ENCODE measurements at places on chromosomes 7 and 10.
A peak's percentile ranks its signal among the peaks of the same experiment; 100 is the strongest.

- no peak for DNase-seq
These were observed 302.4 kb downstream of the GRID1 start for GRCh38 chr10:86064219-86064618.

DNA sequence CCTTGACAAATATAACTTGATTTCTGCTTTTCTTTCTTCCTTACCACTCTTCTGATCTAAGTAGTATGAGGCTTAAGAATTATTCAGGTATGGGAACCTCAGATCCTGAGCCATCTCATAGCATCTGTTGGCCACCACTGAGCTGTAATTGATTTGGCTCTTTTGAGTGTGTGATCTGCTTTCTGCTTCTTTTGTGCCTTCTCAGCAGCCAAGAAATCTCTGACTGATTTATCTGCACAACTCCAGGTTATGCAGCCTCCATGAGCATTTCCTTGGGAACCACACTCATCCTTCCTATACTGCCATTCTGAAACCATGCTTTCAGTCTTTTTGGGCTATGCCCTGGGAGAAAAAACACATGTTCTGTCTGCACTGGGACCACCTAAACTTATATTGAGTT, 178.0 kb upstream of the FAM3C start:
- no peak for DNase-seq

- DNase-seq: no peak
These were observed 1.8 kb downstream of the CYP2E1 start for GRCh38 chr10:133528845-133529575.

DNA sequence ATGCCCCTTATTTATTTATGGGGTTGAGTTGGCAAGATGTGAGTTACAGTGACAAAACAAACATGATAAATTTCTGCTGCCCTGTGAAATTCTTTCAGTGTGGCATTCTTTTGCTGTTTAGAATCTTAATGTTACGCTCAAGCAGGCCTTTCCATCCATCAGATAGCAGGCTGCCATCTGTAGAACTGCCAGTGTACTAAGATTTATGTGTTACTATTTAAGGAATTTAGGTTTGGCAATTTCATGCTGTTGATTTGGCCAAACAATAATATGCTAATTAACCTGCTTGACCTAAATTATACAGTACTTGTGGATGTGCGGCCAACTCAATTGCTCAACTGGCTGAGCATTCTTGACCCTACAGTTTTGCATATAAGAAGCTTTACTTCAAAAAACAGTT, 477.7 kb upstream of the TPK1 start:
- DNase-seq: no peak

DNA sequence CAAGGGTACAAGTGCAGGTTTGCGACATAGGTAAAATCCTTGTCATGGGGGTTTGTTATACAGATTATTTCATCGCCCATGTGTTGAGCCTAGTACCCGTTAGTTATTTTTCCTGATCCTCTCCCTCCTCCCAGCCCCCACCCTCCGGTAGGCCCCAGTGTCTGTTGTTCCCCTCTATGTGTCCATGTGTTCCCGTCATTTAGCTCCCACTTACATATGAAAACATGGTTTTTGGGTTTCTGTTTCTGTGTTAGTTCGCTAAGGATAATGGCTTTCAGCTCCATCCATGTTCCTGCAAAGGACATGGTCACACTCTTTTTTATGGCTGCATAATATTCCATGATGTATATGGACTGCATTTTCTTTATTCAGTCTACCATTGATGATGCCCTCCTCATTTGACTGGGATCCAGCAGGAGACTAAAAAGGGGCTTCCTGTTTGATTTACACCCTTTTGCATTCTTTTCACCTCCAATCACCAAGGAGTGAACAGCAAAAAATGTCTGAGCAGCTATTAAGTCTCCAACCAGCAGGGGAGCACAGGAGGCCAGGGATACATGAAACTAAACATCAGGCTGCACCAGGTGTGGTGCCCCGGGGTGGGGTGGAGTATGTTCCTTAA, 188.2 kb downstream of the SKIDA1 start:
- DNase-seq: no peak

DNA sequence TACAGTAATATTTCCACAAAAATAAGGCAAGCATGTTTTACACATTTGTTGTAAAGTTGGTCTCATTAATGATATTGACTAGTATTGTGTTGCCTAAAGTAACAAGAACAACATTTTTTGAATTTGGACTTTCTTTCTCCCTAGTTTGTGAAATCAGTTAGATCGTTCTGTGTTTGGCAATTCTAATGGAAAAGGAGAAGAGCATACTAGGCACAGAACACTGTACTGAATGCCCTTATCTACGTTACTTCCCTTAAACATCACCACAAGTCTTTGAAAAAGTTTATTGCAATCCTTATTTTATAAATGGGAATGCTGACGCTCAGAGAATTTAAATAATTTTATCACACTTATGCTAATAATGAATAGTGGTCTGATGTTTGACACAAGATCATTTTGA, 372.2 kb downstream of the EXOC4 start:
- DNase-seq: no peak

DNA sequence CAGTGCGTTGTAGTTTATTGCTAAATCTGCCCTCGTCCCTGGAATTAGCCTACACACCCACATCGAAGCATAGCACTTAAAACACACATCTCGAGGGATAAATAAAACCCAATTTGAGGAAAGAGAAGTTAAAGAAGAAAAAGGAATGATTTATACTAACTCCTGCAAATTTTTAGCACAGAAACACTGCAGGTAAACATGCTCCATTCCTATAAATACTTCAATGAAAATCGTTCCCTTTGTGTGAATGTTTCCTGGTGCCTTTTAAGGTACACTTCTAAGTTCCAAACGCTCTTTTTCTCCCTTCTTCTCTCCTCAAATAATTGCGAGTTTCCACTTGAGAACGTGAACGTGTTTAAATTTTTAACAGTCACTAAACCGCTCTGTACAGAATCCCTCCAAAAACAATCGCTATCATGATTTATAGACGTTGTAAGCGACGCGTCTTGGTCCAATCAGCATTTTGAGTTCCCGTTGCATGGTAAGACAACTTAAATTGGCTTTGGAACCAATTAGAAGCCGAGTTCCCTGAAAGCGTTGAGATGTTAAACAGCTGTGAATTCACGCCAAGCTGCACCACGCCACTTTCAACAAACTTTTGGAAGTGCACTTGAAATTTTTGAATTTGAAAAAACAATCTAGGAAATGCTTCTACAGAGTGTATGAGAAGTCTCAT, 12.5 kb upstream of the EBLN1 start:
- peak; percentile 18 for DNase-seq

GRCh38 chr10:119619215-119619614, 22.5 kb upstream of the TIAL1 start:
- DNase-seq: no peak

DNA sequence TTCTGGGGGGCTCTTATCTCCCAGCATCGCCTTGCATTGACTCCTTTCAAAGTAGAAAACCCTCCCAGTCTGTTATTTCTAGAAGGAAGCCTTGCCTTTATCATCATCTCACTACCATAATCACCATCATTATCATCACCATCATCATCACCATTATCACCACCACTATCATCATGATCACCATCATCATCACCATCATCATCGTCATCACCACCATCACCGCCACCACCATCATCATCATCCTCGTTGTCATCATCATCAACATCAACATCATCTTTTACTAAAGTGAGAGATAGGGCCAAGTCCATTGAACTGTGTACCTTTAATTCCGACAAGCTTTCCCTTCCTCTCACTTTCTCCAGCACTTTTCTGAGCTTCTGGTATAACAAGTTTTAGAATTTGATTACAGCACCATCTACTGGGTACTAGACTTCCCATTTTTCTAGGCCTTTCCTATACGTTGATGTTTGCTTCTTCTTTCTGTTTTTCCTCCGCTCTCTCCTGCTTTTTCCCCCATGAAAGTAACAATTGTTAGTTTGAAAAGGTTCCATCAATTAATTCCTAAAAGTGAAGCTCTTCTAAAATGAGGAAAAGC, 226.4 kb downstream of the BUB3 start:
- DNase-seq: no peak

DNA sequence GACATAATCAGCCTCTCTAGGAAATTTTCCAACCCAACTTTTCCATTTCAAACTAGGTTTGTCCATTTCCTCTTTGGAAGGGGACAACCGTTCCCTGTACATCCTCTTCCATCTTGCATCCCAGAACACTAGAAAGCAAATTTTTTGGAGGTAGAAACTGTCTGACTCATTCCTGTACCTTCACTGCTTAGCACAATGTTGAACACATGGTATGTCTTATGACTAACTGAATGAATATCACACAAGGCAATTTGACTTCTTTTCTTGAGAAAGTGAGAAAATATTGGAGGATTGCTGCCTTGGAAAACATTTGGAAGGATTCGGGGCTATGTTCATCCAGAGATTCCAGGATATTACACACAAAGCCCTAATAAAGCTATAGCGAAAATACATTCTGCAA, 289.1 kb downstream of the FGFR2 start:
- no peak for DNase-seq

- DNase-seq: no peak
These were observed 314.9 kb upstream of the AOAH start for GRCh38 chr7:37039131-37039749.

- DNase-seq: no peak
These were observed 44.9 kb downstream of the MYPN start for GRCh38 chr10:68154211-68154497.

DNA sequence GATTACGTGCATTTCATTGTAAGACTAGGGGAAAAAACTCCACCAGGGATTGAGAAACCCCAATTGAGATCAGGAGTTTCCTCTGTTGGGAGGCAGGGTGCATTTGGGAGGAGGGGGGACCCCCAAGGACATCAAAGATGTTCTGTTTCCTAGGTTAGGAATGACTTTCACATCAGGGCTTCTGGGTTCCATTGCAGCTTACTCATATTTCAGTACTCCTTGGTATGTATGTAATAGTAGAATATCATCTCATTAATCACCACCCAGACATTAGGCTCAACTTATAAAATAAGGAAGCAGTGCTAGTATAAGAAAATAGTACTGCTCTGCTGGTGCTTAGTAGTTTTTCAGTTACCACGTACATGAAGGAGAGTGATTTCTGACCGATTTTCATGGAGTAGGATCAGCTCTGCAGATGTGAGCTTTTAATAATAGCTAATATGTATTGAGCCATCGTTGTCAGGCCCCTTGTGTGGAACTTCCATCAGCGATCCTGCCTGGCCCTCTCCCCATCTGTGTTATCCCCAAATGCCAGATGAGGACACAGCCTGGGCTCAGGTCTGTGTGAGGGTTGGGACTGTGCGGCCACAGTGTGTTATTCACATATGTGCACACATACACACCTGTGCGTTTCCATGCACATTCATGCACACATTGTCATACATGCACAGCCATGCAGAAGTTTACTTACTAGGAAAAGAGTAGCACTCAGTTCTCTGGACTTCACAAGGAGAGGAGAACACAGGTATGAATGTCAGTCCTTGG, 23.5 kb downstream of the UPP1 start:
- no peak for DNase-seq

DNA sequence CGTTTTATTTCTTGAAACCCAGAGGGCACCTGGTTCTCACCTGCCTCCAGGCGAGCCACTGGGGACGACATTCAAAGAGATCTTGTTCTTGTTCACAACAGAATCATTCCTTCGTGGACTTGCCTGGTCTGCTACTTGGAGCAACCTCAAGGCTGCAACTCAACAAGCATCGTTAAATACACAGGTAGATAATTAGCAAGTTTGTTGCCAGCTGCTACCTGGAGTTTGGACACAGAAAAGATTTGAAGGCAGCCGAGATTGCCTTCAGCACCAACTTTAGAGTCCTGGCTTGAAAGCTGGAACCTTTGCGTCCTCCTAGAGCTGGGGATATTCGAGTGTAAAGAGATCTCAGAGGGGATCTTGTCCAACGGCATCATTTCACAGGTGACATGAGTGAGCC, 89.6 kb upstream of the C7orf33 start:
- no peak for DNase-seq

GRCh38 chr7:149622444-149623210, 125.0 kb upstream of the ZNF746 start:
- no peak for DNase-seq

GRCh38 chr7:38360776-38361175, 87.3 kb upstream of the TARP start:
- no peak for DNase-seq

GRCh38 chr10:71996592-71997371, 32.6 kb downstream of the CHST3 start:
- DNase-seq: no peak

DNA sequence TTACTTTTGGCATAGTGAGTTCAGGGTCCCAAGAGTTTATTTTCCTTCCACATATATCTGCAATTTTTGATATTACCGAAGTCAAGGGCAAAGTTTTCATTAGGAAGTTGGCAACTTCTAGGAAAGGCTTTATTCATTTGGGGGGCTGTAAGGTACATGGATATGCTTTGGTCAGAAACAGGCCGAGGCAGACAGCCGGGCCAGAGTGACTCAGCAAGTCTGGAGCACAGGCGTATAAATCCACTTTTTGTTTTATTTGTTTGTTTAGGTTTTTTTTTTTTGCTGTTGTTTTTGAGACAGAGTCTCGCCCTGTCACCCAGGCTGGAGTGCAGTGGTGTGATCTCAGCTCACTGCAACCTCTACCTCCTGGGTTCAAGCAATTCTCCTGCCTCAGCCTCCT, 3.7 kb downstream of the ZNF680 start:
- no peak for DNase-seq

GRCh38 chr7:115707258-115708012, 323.1 kb downstream of the TFEC start:
- DNase-seq: no peak
